Fibroblast of pulmonary artery (primary cell): ENCODE measurements at places on chromosomes 5 and 9.

- DNase-seq = no peak
Observed at GRCh38 chr9:121889990-121890563, 203.0 kb downstream of the TTLL11 start.

- DNase-seq = no peak
Observed at GRCh38 chr5:84273517-84273883, 111.2 kb downstream of the EDIL3 start.

DNA sequence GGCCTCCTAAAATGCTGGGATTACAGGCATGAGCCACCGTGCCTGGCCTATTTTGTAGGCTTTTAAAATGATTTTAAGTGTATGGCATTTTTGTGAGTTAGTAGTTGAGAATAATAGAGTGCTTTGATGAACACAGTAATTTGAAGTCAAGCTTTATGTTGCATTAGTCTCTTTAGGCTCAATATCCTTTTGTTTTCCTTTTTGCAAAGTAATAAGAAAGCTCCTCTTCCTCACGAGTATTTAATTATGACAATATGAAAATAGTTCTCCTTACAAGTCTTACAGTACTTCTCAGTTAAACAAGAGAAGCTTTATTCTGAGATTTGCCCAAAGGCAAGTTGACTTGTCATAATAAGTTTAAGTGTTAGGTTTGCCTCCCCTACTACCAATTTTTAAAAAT, 69.0 kb downstream of the TJP2 start:
- no peak for DNase-seq

DNA sequence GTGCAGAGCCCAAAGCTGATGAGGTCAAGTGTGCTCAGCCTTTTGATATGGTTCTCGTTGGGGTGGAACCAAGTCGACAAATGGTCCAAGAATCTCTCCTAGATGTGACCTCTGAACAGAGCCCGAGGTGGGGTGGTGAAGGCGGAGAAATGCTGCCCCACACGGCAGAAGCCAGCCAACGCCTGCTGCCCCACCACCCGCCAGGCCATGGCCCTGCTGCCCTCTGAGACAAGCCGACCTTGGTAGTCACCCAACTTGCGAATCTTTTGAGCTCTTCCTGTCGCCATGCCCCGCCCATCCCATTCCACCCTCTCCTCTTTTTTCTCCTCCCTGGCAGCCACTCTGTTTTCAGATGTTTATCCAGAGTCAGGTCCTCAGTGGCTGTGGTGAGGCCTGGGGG, 91.5 kb upstream of the EGFLAM start:
- no peak for DNase-seq
